ENCODE measurements at places on chromosomes 12 and 14.

DNA sequence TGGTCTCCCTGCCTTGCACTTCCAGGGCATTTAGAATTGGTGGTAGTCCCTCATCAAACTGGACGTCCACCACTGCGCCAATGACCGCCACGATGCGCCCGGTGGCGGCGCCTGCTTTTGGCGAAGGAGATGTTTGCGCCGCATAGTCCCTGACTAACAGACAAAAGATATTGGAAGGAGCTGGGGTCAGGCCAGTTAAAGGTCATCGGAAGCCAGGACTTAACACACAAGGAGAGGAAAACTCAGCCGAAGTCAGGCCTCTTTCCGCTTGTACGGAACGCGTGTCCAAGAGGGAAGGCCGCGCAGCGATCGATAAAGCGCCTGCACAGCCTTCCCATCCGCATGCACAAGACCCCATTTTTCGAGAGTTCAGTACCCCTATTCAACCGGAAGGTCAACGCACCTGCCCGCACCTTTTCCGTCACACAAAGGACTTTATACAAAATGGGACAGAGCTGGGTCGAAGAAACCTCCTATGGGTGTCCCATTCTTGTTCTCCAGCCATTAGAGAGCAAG, 525 bp downstream of the ATP5F1B start:
- DNase-seq, result no peak

GRCh38 chr14:96240641-96241040, 15.4 kb upstream of the BDKRB1 start:
- DNase-seq, result no peak

DNA sequence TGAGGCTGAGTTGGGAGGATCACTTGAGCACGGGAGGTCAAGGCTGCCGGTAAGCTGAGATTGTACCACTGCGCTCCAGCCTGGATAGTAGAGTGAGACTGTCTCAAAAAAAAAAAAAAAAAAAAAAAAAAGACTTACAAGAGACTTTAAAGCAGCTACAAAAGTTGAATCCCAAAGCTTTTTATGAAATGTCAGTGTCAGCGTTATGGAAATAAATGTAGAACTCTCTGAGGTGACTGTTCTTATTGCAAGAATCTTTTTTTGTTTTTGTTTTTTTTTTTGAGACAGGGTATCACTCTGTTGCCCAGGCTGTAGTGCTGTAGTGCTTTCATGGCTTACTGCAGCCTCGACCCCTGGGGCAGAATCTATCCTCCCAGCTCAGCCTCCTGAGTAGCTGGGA, 17.2 kb downstream of the FUT8 start:
- DNase-seq, result no peak

DNA sequence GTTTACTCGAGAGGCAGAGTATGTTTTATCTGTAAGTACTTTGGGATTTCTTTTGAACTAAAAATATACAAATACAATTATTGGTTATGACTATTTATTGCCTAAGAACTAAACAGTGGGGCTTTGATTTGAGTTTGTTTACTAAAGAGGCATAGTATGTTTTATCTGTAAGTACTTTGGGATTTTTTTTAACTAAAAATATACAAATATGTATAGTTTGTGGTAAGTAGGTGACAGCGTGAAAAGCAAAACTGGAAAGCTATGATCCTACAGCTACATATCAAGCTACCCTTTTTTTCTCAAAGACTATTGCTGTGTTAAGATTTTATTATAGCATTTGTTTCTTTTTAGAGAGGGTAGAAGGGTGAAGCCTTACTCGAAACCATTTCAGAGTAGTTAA, 171.0 kb downstream of the RAD51B start:
- DNase-seq, result no peak

- DNase-seq, result no peak
Measured at GRCh38 chr14:71290301-71290700, 383.0 kb downstream of the PCNX1 start.

DNA sequence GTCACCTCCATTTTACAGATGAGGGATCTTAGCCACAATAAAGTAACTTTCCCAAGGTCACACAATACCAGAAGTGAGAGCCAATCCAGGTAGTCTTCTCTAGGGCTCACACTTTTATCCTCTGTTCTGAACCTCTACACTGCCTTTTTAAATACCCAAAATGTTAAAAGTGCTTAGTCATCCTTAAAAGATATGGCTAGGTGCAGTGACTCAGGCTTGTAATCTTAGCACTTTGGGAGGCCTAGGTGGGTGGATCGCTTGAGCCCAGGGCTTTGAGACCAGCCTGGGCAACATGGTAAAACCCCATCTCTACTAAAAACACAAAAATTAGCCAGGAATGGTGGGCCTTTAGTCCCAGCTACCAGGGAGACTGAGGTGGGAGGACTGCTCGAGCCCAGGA, 104.1 kb upstream of the PPP4R3A start:
- no peak for DNase-seq

DNA sequence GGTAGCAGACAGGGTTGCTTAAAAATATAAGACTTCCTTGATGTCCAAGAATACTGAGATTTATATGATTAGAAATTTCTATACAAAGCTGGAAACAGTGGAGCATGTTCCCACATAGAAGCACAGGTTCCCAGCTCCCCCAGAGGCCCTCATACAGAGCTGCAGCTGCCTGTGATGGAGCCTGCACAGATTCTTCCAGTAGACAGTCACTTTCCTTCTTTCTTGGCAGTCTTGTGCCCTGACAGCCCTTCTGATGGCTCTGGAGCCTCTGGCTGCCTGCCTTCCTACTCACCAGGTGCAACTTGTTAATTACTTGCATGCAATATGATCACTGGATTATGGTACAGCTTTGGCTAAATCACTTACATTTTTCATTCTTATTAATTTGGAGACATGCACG, 44.4 kb downstream of the BICD1 start:
- no peak for DNase-seq

GRCh38 chr14:50875359-50876070, 3.7 kb downstream of the ABHD12B start:
- peak; percentile 45 for DNase-seq

- no peak for DNase-seq
Measured at GRCh38 chr12:62190689-62191490, 69.3 kb upstream of the USP15 start.

DNA sequence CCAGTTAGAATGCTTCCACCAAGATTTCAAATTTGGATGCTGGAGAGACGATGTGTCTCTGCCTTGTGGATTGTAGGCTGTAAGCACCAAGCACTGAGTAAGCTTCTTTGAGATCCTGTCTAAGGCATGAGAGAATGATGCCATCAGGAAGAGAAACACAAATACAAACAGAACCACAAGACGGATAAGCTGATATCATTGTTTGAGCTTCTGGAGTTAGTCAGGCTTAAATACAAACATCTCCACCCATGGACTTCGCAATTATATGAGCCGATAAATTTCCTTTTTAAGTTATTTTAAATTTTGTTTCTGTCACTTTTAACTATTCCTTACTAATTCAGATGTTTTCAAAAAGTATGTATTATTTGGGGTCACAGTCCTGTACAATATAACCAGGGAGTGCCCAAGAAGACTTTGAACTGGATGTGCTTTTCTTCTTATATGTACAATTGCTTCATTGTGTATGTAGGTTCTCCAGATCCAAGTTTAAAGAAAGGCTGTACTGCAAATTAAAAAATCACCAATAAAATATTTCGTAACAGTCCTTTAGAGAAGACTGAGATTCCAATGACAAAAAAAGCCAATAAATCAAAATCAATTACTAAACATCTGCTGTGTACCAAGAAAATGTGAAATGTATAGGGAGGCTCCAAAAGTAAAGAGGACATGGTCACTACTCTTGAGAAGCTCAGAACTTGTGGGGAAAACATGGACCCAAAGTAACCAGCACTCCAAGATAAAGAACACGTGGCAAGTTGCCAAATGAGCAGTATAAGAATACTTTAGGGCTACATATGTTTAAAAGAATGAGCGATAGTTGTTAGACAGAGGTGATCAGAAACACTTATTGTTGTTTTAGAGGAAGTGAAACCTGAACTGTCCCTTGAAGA, 274.1 kb downstream of the ADAMTS20 start:
- DNase-seq, result no peak

GRCh38 chr12:64669270-64669842, 59.1 kb downstream of the RASSF3 start:
- DNase-seq, result peak; percentile 24

- DNase-seq, result no peak
Measured at GRCh38 chr14:90288651-90289355, 32.5 kb downstream of the PSMC1 start.

- DNase-seq, result no peak
Measured at GRCh38 chr14:105187116-105187515, 6.0 kb upstream of the NUDT14 start.

- DNase-seq, result peak; percentile 7
Measured at GRCh38 chr12:64608901-64609535, 1.3 kb upstream of the RASSF3 start.

- no peak for DNase-seq
Measured at GRCh38 chr14:73924337-73924736, 25.6 kb downstream of the FAM161B start.

DNA sequence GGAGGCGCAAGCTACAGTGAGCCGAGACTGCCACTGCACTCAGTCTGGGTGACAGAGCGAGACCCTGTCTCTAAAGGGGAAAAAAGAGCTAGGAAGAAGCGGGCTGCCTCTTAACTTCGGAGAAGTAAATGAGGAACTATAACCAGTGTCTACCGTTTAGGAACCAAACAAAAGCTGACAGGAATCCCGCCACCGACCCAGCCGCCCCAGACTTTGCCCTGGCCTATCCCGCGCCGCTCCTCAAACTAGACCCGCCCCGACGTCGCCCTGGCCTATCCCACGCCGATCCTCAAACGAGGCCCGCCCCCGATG, 568 bp upstream of the SIVA1 start:
- DNase-seq, result no peak

- no peak for DNase-seq
Measured at GRCh38 chr12:32158525-32158924, 51.9 kb downstream of the BICD1 start.

- DNase-seq, result no peak
Measured at GRCh38 chr14:100037353-100037752, 27.9 kb upstream of the EVL start.

GRCh38 chr12:62787023-62787422, 147.9 kb downstream of the PPM1H start:
- DNase-seq, result no peak

DNA sequence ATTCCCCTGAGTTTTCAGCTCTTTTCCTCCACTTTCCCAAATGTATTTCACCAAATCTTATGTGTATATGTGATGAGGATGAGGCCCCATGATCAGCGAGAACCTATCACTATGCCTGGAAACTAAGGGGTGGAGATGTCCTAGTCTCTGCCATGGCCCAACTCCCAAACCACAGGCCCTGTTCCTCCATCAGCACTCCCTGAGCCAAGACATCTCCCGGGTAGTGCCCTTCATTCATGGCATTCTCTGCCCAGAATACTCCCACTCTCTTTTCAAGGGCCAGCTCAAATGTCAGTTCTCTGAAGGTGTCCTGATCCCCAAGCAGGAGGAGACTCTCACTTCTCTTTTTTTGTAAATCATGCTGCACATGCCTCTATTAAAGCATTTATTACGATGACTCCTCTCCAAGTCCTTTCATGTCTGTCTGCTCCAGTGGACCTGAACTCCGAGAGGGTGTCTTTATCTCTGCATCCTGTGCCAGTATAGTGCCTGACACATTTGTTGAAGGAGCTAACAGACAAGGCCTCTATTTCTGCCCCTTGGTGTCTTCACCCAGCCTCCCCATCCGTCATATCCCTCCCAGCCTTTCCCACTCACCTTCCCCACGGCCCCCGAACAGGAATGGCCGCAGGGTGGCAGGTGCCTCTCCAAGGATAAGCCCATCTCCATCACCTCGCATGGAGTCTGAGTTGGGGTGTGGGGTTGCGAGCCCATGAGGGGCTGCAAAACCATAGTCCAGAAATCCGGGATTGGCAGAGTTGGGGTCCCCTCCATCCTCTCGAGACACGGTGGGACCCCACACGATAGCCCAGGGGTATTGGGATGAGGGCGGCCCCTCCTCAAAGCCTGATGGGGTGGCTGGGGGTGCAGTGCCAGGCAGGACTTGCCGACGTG, 3.7 kb downstream of the PIANP start:
- no peak for DNase-seq

GRCh38 chr12:82833481-82833880, 146.8 kb downstream of the TMTC2 start:
- DNase-seq, result no peak

DNA sequence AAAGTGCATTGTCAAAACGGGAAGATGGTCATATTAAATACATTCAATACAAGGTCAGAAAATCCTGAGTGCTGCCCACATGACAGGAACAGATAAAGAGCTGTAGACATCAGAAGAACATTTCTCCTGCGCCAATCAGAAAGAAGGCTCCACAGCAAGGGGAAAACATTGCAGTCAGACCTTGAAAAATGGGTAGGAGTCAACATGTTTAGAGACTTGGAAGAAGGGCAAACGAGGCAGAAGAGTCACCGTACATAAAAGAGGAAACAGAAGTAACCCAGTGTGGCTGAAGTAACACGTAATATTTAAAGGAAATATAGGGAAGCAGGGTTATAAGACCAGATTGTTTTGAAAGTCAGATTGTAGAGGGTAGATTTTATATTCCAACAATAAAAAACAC, 11.9 kb downstream of the SPPL3 start:
- DNase-seq, result no peak

DNA sequence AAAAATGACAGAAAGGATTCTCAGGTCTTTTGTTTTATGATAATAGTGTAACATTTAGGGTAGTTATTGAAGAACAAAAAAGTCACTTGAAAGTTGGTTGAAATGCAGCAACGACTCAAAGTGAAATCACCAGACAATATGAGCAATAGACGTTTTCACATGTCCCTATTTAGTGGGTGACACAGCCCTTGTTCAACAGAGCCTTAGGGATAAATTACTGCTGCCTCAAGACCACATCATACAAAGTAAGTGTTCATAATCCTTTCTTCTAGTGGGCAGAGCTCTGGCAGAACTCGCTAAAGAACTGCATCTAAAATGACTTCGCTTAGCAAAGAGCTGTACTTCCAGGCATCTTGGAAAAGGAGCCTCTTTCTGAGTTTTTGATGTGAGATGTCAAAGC, 128.5 kb upstream of the LMNTD1 start:
- no peak for DNase-seq

GRCh38 chr14:33377596-33378390, 439.1 kb downstream of the NPAS3 start:
- no peak for DNase-seq

GRCh38 chr14:103228866-103229265, 105.2 kb upstream of the EIF5 start:
- no peak for DNase-seq

- no peak for DNase-seq
Measured at GRCh38 chr14:70665448-70666360, 24.0 kb downstream of the TTC9 start.

GRCh38 chr12:31647086-31647491, 12.4 kb upstream of the ETFBKMT start:
- DNase-seq, result no peak

- no peak for DNase-seq
Measured at GRCh38 chr12:42162965-42163364, 18.3 kb upstream of the GXYLT1 start.
